ENCODE measurements at places on chromosomes 1 and 21. TPM values are rescaled to one million over a fixed set of nuclear protein-coding genes. Genes with fewer than 3 reads are reported as not detected.

- H3K4me1 ChIP-seq = no peaks in the 10 kb centered on the region
- no peaks in the 10 kb centered on the region for H3K36me3 ChIP-seq
- no peak for DNase-seq
- H3K27me3 ChIP-seq = no peaks in the 10 kb centered on the region
Observed at GRCh38 chr1:214897581-214897980, 185.0 kb upstream of the KCNK2 start.

DNA sequence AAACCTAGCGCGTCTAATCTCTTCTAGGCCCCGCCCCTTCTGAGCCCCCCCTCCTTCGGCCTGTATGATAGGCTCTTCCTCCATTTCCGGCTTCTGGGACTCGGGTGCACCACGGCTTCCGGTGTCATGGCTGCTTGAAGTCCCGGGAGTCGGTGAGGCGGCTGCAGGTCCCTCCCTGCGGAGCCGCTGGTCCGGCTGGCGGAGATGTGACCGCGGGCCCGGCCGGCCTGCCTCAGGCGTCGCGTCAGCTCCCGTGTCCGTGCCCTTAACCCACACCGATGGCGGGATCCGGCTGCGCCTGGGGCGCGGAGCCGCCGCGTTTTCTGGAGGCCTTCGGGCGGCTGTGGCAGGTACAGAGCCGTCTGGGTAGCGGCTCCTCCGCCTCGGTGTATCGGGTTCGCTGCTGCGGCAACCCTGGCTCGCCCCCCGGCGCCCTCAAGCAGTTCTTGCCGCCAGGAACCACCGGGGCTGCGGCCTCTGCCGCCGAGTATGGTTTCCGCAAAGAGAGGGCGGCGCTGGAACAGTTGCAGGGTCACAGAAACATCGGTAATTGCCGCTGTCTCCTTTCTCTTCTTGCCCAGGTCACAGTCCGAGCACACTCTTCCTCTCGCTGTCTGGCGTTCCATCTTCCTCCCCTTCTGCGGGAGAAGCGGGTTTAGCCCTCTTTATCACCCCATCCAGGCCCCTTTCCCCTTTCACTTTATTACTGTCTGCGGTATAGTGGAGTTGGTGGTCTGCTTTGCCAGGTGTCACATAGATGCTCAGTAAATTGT is at the start of gene UHMK1:
Gene UHMK1, plus strand, starts transcription at position 96 of the 773 bp plus-strand sequence. Its CDS starts 183 bp downstream, at position 279.
- peaks cover 2% of the 10 kb centered on the region for H3K27me3 ChIP-seq
- DNase-seq = peak; percentile 85
- peaks cover 20% of the 10 kb centered on the region for H3K36me3 ChIP-seq

- peaks cover 39% of the 10 kb centered on the region for H3K27me3 ChIP-seq
- H3K4me3 ChIP-seq = no peak overlapping the region
- H3K4me1 ChIP-seq = peaks cover 4% of the 10 kb centered on the region
- DNase-seq = no peak
Observed at GRCh38 chr1:156931211-156931952, 10.9 kb downstream of the LRRC71 start.

- no peak overlapping the region for H3K4me3 ChIP-seq
- no peaks in the 10 kb centered on the region for H3K36me3 ChIP-seq
- peaks cover 42% of the 10 kb centered on the region for H3K4me1 ChIP-seq
Observed at GRCh38 chr1:43001434-43001833, 42.8 kb upstream of the SLC2A1 start.

DNA sequence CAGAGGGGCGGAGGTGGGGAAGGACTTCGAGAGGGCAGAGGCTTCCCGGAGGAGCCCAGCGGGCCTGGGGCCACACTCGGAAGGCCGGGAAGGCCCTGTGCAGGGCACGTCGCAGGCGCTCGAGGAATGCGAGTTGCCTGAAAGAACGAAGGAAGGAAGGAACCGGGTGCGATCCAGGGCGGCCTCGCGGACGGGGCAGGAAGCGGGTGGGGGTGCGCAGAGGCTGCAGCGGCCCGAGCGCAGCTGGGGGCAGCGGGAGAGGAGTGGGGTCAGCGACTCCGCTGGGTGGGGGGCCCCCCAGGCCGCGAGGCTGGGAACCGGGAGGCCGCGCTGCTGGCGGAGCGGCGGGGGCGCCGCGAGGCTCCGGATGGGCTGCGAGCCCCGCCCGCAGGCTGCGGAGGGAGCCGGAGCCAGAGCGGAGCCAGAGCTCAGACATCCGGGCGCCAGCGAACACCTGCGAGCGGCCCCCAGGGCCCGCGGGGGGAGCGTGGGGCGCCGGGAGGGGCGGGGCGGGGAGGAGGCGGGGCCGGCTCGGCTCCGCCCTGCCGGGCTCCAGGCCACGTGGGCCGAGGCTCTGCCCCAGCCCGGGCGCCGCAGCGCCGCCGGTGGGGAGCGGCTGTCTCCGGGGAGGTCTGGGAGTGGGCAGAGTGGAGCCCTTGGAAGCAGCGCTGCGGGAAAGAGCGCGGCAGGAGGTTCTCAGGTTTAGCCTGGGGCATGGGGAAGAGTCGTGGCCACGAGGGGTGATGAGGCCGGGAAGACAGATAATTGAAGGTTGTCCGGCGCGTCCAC is 4.6 kb downstream of the ID3 start:
- H3K27me3 ChIP-seq = no peaks in the 10 kb centered on the region
- peak; percentile 92 for DNase-seq
- H3K4me1 ChIP-seq = peaks cover 38% of the 10 kb centered on the region

- DNase-seq = no peak
- H3K4me3 ChIP-seq = no peak overlapping the region
- no peak overlapping the region for H3K27ac ChIP-seq
- no peaks in the 10 kb centered on the region for H3K36me3 ChIP-seq
Observed at GRCh38 chr1:58941471-58942289, 157.8 kb upstream of the JUN start.

DNA sequence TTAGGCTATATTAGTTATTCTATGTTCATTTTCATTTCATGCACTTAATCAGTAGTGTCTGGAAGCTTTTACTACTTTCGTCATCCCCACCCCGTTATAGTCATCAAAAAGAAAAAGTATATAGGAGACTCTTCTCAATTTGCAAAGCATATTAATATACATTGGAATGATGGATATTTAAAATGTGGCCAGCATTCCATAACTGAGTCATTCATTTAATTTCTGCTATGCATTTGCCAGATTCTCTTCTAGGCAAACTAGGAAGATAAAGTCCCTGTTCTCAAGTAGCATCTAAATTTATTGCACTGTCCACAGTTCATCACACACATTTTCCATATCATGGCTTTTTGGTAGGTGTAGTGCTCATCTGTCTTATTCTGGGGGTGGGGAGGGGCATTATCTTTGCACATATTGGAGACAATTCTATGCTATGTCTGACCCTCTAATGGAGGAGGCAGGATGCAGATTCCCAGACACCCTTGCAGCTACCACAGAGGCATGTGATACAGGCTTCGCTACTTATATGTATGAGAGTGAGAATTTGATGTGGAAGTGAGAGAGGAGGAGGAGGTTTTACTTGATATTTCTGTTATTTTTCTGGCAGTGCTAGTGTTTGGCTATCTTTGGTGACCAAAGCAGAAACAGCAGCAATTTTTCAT is 125.8 kb downstream of the CTH start:
- no peak for DNase-seq
- no peaks in the 10 kb centered on the region for H3K36me3 ChIP-seq
- H3K4me1 ChIP-seq = no peaks in the 10 kb centered on the region
- no peak overlapping the region for H3K27ac ChIP-seq

DNA sequence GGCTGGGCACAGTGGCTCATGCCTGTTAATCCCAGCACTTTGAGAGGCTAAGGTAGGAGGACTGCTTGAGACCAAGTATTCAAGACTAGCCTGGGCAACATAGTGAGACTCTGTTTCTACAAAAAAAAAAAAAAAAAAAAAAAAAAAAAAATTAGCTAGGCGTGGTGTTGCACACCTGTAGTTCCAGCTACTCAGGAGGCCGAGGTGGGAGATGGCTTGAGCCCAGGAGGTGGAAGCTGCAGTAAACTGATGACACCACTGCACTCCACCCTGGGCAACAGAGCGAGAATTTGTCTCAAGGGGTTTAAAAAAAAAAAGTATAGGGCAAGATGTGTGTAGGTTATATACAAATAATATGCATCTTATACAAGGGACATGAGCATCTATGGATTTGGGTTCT is 2.6 kb downstream of the TDRKH start:
- no peaks in the 10 kb centered on the region for H3K36me3 ChIP-seq
- no peak overlapping the region for H3K27ac ChIP-seq
- DNase-seq = no peak
- no peak overlapping the region for H3K4me3 ChIP-seq
- H3K27me3 ChIP-seq = peaks cover 2% of the 10 kb centered on the region
- H3K4me1 ChIP-seq = no peaks in the 10 kb centered on the region

Gene OR2T33
- not detected for polyA plus RNA-seq

GRCh38 chr1:90114521-90115141 is 119.7 kb downstream of the ZNF326 start:
- H3K27ac ChIP-seq = no peak overlapping the region
- no peaks in the 10 kb centered on the region for H3K36me3 ChIP-seq
- DNase-seq = peak; percentile 31

Gene DHX9
- polyA plus RNA-seq = 159 TPM

- no peak overlapping the region for H3K27ac ChIP-seq
- no peak overlapping the region for H3K4me3 ChIP-seq
- H3K27me3 ChIP-seq = no peaks in the 10 kb centered on the region
- no peaks in the 10 kb centered on the region for H3K4me1 ChIP-seq
- H3K36me3 ChIP-seq = no peaks in the 10 kb centered on the region
- no peak for DNase-seq
Observed at GRCh38 chr1:220637759-220638158, 52.4 kb upstream of the C1orf115 start.

GRCh38 chr1:13728091-13728715 is 28.2 kb downstream of the PRDM2 start:
- H3K4me3 ChIP-seq = no peak overlapping the region
- peaks cover 5% of the 10 kb centered on the region for H3K36me3 ChIP-seq
- H3K27ac ChIP-seq = no peak overlapping the region
- H3K4me1 ChIP-seq = no peaks in the 10 kb centered on the region
- no peak for DNase-seq
- no peaks in the 10 kb centered on the region for H3K27me3 ChIP-seq

Gene C1orf94
- not detected for polyA plus RNA-seq

DNA sequence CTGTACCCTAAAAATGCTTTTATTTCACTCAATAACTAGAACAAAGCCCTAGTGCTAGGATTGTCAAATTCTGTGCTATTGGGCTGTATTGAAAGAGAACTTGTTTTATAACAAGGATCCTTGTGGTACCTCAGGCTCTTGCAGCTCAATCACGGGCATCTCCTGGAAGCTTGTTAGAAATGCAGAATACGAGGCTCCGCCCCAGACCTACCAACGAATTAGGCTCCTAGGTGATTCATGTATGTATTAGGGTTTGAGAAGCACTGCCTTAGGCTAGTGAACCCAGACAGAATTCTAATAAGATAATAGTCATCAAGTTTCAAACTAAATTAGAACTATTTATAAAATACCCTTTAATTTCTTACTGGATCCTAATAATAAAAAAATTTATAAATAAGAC is 45.6 kb downstream of the ZZZ3 start:
- no peaks in the 10 kb centered on the region for H3K27me3 ChIP-seq
- no peak for DNase-seq
- H3K4me1 ChIP-seq = no peaks in the 10 kb centered on the region
- no peak overlapping the region for H3K27ac ChIP-seq

DNA sequence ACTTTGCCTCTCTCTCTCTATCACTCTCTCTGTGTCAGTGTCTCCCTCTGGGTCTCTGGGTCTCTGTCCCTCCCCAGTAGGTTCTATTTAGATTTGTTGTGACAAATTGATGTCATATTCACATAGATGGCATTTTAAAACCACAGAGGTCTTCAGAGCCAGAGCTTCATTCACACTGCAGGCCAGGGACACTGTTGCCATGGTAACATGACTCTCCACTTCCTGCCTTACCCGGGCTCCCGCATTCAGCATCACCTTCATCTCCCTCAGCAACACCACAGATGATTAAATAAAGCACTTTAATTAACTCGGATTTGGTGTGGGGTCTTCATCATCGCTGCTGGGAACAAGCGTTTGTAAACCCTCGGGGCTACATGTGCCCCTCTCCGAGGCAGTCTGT is 132.6 kb downstream of the ETS2 start:
- no peaks in the 10 kb centered on the region for H3K36me3 ChIP-seq
- no peaks in the 10 kb centered on the region for H3K4me1 ChIP-seq
- H3K27me3 ChIP-seq = no peaks in the 10 kb centered on the region
- H3K4me3 ChIP-seq = no peak overlapping the region
- no peak overlapping the region for H3K27ac ChIP-seq

Gene CYP2J2
- polyA plus RNA-seq = 21.3 TPM

Gene TAF5L
- 17.5 TPM for polyA plus RNA-seq

DNA sequence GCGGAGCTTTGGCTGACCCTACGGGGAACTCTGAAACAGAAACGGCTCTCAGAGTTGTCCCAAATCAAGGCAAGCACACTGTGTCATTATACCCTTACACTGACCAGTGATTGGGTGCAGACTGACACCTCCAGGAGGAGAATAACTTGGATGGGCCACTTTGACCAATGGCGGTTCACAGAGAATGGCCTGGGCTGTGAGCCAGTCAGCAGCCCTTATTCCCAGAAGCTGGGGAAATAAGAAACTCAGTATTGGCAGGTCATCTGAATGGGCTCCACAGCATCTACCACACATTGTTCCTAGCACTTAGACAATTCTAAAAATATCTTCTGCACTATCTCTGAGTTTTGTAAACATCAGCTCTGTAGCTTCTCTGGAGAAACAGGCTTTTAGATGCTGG is 265.2 kb downstream of the ADGRL2 start:
- no peak overlapping the region for H3K27ac ChIP-seq
- H3K4me3 ChIP-seq = no peak overlapping the region
- no peaks in the 10 kb centered on the region for H3K4me1 ChIP-seq
- no peaks in the 10 kb centered on the region for H3K27me3 ChIP-seq
- no peaks in the 10 kb centered on the region for H3K36me3 ChIP-seq
- DNase-seq = no peak

GRCh38 chr1:115911294-115911693 is 65.0 kb upstream of the SLC22A15 start:
- H3K27ac ChIP-seq = no peak overlapping the region
- peaks cover 5% of the 10 kb centered on the region for H3K27me3 ChIP-seq
- H3K4me1 ChIP-seq = no peaks in the 10 kb centered on the region

Gene TDRD10
- 1.8 TPM for polyA plus RNA-seq

DNA sequence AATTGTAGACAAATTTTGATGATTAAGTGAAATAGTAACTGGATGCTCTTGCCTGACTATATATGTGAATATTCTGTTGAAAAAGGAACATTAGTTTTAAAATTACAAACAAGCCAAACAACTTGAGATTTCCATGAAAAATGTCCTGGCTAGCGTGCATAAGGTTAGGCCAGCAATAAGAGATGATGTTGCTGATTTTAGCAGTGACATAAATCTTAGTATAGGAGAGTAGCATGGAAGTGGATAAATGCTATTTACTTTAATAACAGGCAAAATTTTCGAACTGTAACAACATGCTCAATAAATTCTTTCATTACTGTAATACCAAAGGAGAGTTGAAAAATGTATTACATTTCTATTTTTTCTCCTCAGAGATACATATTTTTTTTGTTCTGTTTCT is 266.6 kb downstream of the LRRC7 start:
- no peaks in the 10 kb centered on the region for H3K27me3 ChIP-seq
- DNase-seq = no peak
- H3K27ac ChIP-seq = no peak overlapping the region
- no peaks in the 10 kb centered on the region for H3K36me3 ChIP-seq

Data from large intestine (tissue), 12 donors.